ENCODE measurements at places on chromosomes 7 and 10.

DNA sequence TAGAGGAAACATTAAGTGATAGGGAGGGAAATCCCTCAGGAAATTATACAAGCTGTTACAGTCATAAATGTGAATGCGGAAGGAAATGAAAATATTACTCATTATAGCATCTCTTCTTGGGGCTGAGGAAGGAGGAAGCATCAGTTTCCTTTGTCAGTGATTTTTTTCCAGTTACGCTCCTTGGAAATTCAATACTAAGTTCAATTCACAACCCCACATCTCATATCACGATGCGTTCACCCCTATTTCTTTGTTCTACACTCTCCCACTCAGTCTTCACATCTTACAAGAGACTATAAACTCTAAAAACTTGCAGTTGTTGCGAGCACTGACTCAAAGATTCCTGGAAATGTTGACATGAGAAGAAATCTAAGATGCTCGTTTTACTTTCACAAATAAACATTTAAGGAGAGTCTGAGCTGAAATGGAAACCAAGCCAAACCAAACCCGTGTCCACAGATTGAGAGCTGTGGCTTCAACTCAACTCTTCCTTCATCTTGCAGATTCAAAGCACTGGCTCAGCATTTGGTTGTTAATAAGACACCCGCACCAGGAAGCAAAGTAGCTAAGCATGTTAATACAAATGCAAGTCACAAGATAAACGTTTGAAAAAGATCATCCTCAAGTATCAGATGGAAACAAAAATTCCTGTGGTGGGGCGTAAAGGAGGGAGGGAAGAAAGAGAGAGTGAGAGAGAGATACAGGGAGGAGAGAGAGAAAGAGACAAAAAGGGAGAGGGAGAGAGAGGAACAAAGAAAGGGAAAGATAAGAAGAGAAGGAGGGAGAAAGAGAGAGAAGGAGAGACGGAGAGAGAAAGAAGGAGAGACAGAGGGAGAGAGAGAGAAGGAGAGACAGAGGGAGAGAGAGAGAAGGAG, 150.0 kb upstream of the RSU1 start:
- DNase-seq: no peak

DNA sequence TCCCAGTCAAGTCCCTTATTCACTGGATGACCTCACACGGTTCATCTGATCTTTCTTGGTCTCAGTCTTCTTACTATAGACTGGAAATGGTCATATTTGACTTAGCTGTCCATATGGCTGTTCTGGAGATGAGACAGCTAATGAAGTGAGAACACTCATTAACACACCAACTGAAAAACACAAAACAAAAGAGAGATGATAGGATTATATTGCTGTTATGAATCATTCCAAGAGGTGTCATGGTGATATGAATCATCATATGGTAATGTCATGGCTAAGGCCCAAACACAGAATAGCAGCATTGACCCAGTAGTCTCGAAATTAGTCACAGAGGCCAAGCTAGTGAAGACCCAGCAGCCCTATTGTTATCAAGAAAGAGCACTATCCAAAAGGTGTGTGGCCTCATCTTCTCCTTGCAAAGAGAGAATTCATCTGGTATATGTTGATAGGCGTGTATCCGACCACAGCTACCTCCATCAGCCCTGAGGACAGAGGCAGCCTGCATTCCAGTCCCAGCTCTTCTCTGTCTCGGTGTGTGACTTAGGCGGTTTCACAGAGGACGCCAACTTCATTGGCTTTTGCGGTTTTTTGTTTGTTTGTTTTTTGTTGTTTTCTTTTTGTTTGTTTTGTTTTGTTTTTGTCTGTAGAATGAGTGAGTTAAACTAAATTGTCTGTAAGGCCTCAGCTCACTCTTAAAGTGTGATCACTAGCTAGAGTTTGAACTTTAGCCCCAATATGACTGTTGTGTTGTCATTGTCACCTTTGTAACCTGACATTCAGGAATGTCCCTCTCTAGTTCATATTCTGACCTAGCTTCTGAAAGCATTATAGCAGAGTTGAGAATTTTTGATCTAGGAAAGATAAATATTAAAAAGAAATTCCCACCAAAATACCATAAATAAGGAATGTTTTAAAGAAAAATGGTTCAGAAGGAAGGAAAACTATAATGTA, 97.4 kb upstream of the PDCD4 start:
- DNase-seq: no peak

- no peak for DNase-seq
Observed at GRCh38 chr10:108439397-108439796, 1274.9 kb upstream of the SORCS1 start.

DNA sequence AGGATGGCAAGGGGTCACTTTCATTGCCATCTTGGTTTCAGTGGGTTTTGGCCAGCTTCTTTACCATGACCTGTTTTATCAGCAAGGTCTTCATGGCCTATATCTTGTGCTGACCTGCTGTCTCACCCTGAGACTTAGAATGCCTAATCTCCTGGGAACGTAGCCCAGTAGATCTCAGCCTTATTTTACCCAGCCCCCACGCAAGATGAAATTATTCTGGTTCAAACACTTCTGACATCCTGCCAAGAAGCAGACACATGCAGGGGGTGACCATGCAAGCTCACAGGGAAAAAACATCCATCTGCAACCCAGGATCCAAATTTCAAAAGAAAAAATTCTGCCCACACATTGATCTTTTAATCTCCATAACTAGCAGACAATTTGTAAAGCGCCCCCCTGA, 88.4 kb upstream of the EEPD1 start:
- no peak for DNase-seq

- no peak for DNase-seq
Observed at GRCh38 chr7:36238138-36238537, 85.1 kb downstream of the EEPD1 start.

- DNase-seq: peak; percentile 89
Observed at GRCh38 chr7:26413007-26413691, 121.5 kb downstream of the SNX10 start.

- no peak for DNase-seq
Observed at GRCh38 chr7:107384025-107384424, 85.8 kb upstream of the GPR22 start.

DNA sequence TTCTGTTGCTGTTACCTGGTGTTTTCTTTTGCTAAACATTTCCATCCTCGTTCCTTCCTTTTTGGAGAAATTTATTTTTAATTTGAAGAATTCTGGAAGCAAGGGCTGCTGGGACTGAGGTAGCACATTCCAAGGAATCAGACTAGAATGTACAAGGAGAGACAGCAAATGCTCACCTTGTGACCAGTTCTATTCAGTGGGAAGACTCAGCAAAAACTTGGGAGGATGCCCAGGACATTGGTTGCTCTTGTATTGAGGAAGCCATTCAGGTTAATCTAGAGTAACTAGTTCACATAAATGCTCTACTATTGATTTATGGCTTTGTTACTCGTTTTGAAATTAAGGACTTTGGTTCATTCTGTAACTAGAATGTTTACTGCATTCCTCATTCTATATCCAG, 11.3 kb downstream of the PLCE1 start:
- no peak for DNase-seq

DNA sequence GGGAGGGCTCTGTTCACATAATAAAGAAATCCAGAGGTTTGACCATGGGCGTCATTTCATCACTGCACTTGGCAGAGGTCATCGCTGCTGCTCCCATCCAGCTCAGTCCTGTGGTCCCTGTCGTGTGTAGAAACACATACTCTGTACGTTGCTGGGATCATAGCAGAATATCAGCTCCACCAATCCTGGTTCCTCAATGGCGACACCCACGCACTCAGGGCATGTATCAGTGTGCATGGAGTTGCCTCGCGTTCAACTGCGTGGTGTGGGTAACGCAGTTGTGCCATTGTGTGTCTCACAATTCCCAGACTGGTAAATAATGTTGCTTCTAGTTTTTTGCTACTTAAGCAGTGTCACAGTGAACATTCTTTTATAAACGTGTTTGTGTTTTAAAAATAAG, 111.1 kb downstream of the LHPP start:
- DNase-seq: no peak

DNA sequence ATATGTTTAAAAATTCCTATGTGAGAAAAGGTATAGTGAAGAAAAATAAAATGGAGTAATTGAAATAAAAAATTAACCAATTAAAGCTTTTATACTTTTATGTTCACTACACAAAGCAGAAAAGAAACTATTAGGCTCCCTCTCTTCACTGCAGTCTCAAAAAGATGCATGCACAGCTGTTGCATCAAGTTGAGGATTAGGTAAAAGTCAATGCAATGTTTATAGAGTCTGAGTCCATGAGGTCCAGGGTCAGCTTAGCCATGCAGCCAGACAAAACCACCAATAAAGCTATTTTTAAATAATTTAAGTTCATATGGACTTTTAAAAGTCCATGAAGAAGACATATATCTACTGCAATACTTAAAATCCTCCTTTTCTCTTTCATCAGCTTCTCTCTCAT, 31.1 kb upstream of the ING3 start:
- DNase-seq: no peak

DNA sequence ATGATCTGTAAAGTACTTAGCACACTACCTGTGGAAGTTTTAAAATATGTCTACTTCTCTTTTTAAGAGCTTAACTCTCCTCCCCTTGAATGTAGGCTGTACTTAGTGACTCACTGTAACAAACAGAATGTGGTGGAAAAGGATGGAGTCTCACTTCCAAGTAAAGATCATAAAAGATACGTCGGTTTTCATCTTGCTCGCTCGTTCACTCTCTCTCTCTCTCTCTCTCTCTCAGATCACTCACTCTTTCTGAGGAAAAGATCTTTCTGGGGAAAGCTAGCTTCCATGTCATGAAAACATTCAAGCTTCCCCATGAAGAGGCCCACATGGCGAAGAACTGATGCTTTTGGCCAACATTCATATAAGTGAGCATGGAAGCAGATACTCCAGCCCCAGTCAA, 5.5 kb downstream of the CHUK start:
- no peak for DNase-seq

Measured in NCI-H774 (cell line).